ENCODE measurements at places on chromosomes 7 and 10.
A peak's percentile ranks its signal among the peaks of the same experiment; 100 is the strongest.

DNA sequence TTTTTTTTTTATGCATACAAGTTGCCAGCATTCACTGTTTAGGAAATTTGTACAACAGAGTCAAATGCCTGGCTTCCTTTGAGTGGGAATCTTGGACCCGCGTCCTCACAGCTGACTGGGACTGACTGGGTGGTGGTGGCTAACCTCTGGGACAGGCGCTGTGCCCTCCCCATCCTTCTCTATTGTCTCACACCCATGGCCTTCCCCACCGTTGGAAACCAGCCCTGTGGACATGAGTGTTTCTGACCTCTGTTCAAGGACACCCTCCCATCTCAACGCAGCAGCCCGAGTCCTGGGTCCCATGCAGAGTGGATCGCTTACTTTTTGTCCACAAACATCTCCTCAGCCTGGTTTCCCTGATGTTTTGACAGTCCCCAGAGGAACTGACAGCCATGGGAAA is 125.1 kb upstream of the PPIF start:
- DNase-seq: no peak

- DNase-seq: no peak
Measured at GRCh38 chr10:3423384-3423783, 250.8 kb upstream of the PITRM1 start.

GRCh38 chr10:35870665-35871310 is 228.7 kb upstream of the FZD8 start:
- no peak for DNase-seq

DNA sequence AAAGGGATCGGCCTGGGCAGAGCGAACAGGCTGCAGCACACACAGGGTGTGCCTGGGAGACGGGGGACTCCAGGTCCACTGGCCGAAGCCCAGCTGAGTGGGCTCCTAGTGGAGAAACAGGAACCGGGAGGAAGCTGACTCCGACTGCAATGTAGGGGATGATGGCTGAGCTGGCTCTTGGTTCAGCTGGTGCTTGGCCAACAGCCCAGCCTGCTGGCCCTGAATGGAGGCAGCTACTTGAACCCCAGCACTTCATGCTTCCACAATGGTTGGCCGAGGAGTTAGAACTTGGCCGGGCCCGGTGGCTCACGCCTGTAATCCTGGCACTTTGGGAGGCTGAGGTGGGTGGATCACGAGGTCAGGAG is 27.0 kb upstream of the FRAT2 start:
- no peak for DNase-seq

- no peak for DNase-seq
Measured at GRCh38 chr10:57119684-57120083, 758.6 kb upstream of the ZWINT start.

DNA sequence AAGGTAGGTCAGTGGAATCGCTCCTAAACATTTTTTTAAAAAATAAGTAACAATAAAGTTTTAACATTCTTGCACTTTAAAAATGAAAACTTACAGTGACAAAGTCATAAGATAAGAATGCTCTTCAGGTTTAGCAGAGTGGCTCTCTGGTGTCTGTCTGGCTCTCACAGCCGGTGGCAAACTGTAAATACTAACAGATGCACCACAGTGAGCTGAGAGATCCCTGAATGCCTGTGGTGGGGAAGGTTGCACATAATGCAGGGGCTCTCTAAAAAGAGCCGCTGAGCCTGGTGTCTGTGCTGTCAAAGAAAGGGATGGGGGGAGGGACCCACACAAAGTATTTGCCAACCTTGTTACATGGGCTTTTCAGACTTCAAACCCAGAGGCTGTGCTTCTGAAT is 498.3 kb downstream of the CCSER2 start:
- peak; percentile 43 for DNase-seq

- no peak for DNase-seq
Measured at GRCh38 chr10:73817826-73818225, 6.4 kb upstream of the NDST2 start.

- DNase-seq: peak; percentile 41
Measured at GRCh38 chr7:144513334-144513733, 109.8 kb upstream of the NOBOX start.

DNA sequence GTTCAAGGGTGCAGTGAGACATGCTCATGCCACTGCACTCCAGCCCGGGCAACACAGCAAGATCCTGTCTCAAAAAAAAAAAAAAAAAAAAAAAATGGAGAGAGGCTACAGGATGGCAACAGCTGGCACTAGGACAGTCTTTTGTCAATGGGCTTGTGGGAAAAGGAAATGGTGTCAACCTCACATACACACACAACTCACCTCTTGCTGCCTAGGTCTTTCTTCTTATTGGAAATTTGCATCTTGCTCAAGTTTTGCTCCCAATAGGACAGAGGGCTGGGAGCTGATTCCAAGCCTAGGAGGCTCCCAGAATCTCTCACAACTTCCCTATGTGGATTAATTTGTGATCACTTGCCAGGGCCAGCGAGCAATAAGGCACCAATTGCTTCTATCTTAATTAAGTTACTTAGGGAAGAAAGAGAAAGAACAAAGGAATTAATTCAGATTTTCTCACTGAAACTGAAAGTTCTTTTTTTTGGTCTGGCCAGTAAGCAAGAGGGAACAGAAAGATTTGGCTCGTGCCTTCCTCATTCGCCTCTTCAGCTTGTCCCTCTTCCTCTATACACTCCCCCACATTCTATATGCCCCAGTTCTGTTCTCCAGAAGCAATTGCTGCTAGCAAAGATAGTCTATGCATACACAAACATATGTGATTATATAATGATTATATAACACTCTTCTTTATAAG is 33.8 kb downstream of the MAP3K8 start:
- DNase-seq: no peak

- no peak for DNase-seq
Measured at GRCh38 chr10:55410415-55410885, 609.4 kb upstream of the PCDH15 start.

- peak; percentile 17 for DNase-seq
Measured at GRCh38 chr10:80324086-80324485, 32.5 kb downstream of the DYDC1 start.

- no peak for DNase-seq
Measured at GRCh38 chr7:151629713-151630272, 110.1 kb upstream of the RHEB start.

DNA sequence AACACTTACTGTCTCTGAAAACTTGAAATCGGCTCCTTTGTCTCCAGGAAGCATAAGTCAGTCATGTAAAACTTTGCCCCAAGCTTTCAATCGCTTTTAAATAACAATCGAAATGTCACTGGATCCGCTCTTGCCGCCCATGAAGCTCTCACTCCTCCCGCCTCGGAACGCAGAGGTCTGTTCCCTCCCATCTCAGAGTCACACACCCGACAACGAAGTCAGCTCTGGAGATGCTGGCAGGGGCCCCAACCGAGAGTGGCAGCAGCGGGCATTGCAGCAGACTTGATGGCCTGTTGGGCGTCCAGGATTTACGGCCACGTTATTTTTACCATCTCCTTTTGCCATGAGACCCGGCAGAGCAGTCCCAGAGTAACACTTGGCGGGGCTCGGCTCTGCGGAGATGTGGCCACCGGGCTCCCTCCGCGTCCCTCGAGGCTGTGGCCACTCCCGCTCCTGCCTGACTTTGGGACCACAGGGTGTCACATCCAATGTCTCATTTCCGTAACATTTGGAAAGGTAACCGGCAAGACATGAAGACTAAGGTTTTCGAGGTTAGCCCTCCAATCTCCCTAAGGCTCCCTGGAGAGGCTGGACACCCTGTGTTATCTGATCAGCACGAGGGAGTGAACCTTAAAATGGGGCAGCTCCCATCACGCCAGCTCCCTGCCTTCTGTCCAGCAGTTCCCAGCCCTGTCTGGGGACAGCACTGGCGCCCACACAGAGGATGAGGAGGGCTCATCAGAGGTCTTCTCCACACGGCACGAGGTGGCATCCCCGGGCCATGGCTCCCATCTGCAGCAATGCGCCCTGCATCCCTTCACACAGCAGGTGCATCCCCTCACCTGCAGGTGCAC is 62.8 kb upstream of the ADGRA1 start:
- no peak for DNase-seq

- no peak for DNase-seq
Measured at GRCh38 chr10:124916098-124916584, 25.8 kb upstream of the ZRANB1 start.

- DNase-seq: no peak
Measured at GRCh38 chr10:118349235-118349634, 7.1 kb upstream of the FAM204A start.

DNA sequence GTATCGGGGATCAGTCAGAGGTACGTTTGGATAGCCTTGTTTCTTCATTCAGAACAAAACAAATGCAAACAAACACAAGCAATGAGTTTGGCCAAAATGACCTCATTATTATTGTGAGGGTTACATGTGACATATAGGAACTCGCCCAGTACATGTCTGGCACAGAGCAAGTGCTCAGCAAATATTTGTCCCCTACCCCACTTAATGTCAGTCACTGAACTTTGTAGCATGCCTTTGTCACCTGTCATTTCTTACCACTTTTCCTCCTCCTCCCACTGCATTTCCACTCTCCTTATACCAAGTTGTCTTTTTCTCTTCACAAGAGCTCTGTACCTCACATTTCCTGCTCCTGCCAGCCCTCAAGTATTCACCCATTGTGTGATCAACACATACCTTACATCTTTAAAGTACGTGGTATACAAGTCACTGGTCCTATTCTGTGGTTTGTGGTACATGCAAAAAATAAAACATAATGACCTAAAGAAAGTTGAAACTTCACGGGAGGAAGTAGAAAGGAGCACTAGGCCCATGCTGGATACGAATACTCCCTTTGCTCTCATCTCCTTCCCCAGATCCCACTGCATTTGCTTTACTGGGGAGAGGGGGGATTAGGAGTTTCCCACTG is 236.0 kb downstream of the INHBA start:
- no peak for DNase-seq

- peak; percentile 1 for DNase-seq
Measured at GRCh38 chr10:17430647-17431355, 23.6 kb downstream of the ST8SIA6 start.

GRCh38 chr7:98802781-98803110 is 67.1 kb downstream of the TMEM130 start:
- no peak for DNase-seq

DNA sequence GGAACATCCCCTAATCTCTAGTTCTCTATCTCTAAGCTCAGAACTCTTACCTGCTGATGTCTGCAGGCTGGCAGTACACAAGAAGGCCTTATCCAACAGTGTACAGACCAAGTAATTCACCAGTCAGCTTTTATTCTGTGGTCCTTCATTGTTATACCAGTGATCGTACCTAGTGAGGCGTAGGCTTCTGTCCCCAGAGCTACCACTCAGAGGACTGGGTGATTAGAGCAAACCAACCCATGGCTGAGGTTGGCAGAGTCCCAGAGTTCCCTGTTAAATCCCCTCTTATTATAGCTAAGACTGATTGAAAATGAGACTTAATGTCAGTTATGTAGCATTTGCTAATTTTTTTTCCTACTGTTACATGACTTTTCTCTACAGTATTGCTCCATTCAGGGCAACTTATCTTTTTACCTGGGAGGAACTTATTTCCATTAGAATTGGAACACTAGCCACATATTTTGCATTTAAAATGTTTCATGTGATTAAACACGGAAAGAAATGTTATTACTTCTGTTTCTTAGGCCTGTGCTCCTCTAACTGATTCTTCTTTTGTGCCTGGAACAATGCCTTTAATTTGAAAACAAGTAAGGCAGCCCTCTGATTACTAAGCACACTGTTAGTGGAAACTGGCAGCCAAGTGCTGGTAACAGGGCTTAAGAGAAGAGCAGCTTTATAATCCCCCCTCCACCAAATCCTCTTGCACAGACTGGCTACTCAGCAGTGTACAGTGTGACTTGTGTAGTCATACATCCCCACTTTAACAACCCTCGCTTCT is 127.2 kb downstream of the LRRC4 start:
- no peak for DNase-seq

DNA sequence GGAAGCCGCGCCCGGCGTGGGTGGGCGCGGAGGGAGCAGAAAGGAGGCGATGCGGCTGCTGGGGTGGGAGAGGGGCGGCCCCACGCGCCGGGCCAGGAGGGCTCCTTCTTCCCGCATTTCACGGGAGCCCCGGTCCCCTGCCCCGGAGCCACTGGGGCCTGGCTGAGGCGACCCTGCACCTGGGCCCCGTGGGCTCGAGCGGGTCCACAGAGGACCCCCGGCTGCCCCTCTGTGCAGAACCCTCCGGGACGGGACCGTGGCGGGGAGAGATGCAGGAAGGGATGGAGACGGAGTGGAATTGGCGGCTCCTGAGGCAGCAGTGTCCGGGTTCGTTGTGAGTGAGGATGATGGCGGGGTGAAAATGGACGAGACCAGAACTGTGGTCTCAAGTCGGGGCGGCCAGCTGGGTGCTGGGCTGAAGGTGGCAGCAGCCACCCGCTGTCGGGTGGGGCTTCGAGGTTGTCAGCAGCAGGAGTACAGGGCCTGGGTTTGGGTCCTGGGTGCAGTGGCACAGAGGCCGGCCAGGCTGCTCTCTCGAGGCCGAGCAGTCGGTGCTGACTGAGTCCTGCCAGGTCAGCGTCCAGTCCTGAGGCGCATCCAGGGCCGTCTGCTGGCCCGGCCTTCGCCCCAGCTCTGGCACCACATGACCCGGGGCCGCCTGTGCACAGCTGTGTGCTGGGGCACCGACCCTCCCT is 80.4 kb downstream of the VIPR2 start:
- DNase-seq: no peak

DNA sequence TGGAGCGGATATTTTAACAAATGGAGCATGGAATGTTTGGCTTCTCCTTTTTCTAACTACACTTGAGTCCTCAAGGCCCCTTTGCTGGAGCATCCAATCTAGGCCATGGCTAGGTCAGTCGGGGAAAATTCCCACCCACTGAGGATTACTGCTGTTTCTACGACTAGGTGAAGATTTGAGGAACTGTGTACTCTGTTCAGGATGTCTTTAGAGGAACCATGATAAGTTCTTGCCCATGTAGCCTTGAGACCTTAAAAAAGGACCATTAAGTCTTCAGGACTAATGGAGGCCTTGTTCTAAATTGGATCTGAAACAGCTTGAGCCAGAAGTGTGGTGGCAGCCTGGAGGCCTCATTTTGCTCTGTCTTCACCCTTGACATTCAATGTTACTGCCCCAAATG is 6.2 kb downstream of the AGK start:
- no peak for DNase-seq

DNA sequence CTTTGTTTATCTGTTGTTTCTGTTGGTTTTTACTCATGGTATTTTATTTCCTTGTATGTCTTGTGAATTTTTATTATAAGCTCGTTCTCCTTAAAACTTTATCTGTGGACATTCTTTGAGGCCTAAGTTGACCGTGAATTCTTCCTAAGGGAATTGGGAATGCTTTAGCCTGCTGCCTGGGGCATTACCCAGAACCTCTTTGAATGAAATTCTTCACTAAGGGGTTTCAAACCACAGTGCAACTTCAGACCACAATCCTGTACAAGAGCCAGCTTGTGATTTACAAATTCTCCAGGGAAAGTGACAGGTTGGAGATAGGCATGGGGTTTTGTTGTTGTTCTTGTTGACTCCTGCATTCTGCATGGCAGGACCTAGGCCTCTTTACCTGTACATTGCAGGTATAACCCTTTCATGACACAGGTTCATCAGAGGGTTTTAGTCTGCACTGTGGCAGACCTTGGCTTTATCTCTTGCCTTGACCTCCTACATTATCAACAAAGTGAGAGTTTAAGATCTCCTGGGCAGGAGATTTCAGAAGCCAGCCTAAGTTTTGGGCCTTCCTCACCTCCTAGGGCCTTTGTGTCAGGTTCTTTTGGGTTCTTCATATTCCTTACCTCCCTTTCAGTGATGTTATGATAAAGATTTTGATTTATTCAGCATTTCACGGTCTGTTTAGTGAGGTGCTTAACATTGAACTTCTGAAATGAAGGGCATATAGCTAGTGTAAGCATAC is 70.2 kb downstream of the ABCC2 start:
- DNase-seq: no peak

- DNase-seq: peak; percentile 3
Measured at GRCh38 chr10:32795598-32796183, 162.3 kb downstream of the ITGB1 start.
